ENCODE measurements at places on chromosomes 6 and 20. TPM values are rescaled to one million over a fixed set of nuclear protein-coding genes. Genes with fewer than 3 reads are reported as not detected.

TRIM31 gene
- total RNA-seq: not detected

PI16 gene
- not detected for total RNA-seq

MAP3K5 gene
- 3.5 TPM for total RNA-seq

NMBR gene
- total RNA-seq: 0.16 TPM

EFCAB8 gene
- total RNA-seq: under 0.01 TPM

LRRN4 gene
- not detected for total RNA-seq

SEL1L2 gene
- not detected for total RNA-seq

SLC35F1 gene
- not detected for total RNA-seq

NFATC2 gene
- 2.1 TPM for total RNA-seq

TUBB2B gene
- total RNA-seq: 3.4 TPM

HLA-DQA1 gene
- not detected for total RNA-seq
